ENCODE measurements at places on chromosomes 3 and 15.

- DNase-seq: no peak
Observed at GRCh38 chr15:48682942-48683651, 37.6 kb upstream of the FBN1 start.

DNA sequence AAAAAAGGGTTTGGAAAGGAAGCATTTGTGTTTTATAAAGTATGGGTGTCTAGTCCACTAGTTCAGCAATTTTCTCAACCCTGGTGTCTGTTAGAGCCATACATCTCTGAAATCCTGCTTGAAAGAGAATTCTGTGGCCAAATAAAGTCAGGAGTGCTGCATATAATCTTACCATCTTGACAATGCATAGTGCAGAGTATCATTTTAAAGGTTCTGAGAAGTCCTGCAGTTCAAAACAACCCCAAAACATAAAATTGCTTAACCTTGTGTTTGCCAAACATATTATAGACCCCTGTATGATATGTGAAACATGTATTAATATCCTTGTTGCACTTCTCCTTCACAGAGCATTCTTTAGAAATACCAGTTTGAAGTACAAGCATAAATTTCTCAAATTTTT lies 191.3 kb downstream of the THSD4 start:
- no peak for DNase-seq

DNA sequence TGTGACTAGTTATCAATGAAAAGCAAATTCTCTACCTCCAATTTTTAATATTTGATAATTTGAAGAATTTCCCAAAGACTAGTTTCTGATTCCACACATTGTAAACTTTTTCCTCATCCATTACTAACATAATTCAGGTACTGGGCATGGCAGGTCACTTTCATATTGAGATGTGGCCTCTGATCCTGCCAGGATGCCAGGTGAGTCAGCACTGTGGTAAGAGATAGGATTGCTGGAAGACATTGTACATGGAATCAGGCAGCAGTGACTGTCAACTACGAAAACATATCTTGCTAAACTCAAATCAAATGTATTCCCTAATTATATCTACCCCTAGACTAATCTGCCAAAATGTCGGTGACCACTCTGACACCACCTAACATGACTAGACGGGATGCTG lies 33.2 kb upstream of the POU1F1 start:
- no peak for DNase-seq

DNA sequence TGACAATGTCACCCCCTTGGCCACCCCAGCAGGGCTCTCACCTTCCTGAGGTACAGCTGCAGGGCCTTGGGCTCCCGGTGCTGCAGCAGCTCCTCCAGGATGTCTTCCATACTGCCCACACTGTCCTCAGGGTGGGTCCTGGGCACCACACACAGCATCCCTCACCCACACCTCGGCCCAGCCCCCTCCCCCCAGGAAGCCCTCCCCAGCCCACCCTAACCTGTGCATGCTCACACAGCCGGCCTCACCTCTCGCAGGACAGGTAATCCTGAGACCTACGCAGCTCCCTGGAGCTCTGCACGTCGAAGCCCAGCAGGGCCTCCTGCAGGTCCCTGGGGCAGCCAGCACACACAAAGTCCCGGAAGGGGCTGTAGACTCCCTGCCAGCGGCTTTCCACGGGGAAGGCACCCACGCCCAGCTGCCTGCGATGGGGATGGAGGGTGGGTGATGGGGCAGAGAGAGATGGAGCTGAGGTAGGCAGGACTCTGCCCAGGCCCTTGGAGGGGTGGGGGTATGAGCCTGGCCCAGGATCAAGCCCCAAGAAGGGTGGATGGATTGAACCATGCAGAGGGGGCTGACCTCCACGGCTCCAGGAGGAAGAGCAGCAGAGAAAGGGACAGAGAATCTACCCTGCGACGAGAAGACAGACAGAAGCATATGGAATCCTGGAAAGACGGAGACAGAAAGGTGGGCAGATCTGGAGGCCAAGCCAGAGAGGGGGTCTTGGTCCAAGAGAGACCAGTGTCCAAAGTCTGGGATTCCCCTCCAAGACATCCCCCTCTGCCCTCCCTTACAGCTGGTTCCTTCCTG lies 16.7 kb downstream of the ALS2CL start:
- no peak for DNase-seq

- peak; percentile 52 for DNase-seq
Observed at GRCh38 chr3:70550723-70551319, 238.4 kb upstream of the MDFIC2 start.

GRCh38 chr3:188431553-188431952 lies 277.6 kb downstream of the LPP start:
- no peak for DNase-seq

DNA sequence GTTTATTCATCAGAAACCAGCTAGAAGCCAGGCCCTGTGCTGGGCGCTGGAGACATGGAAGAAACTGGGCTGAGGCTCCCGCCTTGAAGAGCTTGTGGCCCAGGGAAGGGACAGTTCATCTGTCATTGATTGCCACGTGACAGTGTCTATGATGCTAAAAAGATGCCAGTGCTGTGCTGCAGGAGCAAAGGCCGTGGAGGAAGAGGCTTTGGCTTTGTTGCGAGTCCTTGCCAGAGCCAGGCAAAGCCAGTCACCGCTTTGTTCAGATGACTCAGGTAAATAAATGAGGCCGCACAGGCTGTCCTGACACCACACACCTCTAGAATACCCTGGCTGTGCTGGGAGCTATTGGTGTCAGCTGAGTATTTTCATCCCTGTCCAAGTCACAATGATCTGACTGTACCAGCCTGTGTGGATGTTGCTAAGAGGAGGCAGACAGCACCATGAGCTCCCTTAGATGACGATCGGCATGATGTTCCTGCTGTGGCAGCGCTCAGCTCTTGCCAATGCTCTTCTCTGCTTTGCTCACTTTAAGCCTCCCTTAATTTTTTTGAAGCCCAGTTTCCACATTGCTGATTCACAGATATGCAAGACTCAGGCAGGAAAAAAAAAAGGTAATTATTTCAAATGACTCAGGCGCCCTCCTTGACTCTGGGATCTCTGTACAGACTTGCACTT lies 77.5 kb downstream of the CCNL1 start:
- no peak for DNase-seq
